Neural crest cell (in vitro differentiated cells): ENCODE measurements at places on chromosomes 13 and 19. TPM values are rescaled to one million over a fixed set of nuclear protein-coding genes. Genes with fewer than 3 reads are reported as not detected.

DNA sequence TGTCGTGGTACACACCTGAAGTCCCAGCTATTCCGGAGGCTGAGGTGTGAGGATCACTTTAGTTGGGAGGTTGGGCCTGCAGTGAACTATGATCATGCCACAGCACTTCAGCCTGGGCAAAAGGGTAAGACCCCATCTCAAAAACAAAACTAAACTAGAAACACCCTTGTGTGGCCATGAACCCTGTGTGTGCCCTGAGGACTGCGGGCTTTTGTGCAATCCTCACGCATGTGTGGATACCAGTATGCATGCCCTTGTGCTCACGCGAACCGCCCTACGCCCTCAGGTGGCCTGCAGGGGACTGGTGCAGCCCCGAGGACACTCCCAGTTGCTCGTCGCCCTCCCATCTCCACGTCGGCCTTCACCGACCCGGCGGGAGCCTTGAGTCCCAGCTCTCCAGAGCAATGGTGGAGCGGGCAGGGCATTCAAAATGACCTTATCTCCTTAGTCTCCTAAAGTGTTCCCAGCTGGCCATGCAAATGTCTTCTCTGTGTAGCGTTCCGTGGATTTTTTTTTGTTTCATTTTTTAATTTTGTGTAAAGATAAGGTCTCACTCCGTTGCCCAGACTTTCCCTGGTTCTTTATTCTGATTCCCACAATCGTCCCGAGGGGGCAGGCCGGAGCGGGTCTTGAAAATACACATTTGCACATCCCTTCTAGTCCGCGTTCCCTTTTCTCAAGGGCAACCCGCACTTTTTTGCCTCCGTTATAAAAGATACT lies 868 bp upstream of the EGLN2 start:
- peak; percentile 54 for DNase-seq
- no peaks in the 10 kb centered on the region for H3K27me3 ChIP-seq
- H3K4me1 ChIP-seq, result peaks cover 35% of the 10 kb centered on the region
- peaks cover 2% of the 10 kb centered on the region for H3K36me3 ChIP-seq
- H3K27ac ChIP-seq, result peak overlapping the region; percentile 86

- H3K27me3 ChIP-seq, result peaks cover 9% of the 10 kb centered on the region
- no peak for DNase-seq
- H3K36me3 ChIP-seq, result no peaks in the 10 kb centered on the region
- no peak overlapping the region for H3K4me3 ChIP-seq
These were observed 12.0 kb downstream of the BCAM start for GRCh38 chr19:44820648-44821609.

DNA sequence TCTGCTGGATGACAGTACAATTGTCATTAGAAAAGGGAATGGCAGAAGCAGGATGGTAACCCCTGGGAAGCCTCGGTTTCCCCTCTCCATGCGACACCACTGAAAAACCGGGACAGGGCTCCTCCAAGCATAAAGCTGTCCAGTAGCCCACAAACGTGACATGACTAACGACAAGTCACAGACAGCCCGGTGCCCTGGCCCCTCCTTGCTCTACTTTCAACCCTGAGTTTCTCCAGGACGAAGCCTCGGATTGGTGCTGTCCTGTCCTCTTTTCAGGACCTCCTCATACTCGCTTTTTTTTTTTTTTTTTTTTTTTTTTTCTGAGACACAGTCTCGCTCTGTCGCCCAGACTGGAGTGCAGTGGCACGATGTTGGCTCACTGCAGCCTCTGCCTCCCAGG lies 16.3 kb downstream of the DPP9 start:
- no peak for DNase-seq
- no peaks in the 10 kb centered on the region for H3K4me1 ChIP-seq
- H3K36me3 ChIP-seq, result no peaks in the 10 kb centered on the region
- H3K27ac ChIP-seq, result no peak overlapping the region

- H3K4me3 ChIP-seq, result no peak overlapping the region
- H3K27me3 ChIP-seq, result no peaks in the 10 kb centered on the region
- H3K36me3 ChIP-seq, result peaks cover 4% of the 10 kb centered on the region
- peaks cover 52% of the 10 kb centered on the region for H3K4me1 ChIP-seq
- H3K27ac ChIP-seq, result peak overlapping the region; percentile 91
These were observed 48.8 kb upstream of the NPAS1 start for GRCh38 chr19:46970815-46971214.

DNA sequence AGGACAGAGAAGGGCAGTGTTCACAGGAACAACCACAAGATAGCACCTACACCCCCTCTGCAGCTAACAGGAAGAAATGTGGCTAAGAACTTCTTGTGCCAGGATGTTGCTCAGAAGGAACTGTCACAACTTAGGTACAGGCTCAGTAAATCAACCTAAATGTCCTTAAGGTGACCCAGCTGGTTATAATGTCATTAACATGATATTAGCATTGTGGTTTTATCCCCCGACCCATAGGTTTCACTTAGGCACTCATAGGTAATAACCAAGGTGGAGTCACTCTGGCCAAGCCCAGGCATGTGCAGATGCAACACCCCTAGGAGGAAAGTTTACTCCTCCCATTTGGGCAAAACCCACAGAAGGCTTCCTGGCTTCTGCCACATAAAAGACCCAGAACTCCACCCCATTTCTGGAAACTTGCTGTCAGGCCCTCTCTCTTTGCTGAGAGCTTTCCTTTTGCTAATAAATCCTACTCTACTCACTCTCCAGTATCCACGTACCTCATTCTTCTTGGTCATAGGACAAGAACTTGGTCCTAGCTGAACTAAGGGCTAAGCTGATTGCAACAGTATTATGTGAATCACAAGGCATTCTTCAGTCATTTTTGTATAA lies 951.3 kb downstream of the SLITRK5 start:
- H3K4me3 ChIP-seq, result no peak overlapping the region
- no peaks in the 10 kb centered on the region for H3K36me3 ChIP-seq
- no peak for DNase-seq
- H3K4me1 ChIP-seq, result no peaks in the 10 kb centered on the region
- H3K27me3 ChIP-seq, result no peaks in the 10 kb centered on the region

DNA sequence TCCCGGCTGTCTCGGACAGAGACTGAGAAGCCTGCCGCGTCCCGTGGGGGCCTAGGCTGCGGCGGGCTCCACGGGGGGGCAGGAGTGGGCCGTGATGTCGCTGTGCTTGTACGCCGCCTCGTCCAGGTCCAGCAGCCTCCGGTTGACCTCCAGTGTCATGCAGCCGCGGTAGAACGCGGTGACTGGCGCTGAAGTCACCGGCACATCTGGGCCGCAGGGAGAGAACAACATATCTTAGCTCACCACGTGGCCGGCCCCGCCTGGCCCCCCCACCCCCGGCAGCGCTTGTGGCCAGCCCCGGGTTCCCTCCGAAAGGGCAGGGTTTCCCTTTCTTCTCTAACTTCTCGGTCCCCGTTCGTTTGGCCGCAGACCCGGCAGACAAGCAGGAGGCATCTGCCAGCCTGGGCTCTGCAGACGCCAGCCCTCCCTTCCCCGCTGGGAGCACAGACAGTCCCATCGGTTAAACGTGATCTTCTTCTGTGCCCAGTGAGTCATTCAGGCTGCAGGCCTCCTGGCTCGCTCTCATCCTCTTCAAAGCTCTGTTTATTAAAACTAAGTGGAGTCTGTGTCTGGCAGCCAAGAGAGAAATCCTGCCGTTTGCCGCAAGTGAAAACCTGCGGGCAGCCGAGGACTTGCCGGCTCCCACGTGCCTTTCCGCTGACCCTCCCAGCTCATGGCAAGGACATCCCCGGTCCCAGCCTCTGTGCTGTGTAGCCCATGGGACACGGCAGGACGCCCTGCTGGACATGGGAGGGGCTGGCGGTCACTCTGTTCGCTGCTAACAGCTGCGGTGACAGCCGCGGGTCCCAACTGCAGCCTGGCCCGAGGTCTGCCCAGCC lies 42.8 kb downstream of the GAS6 start:
- no peak overlapping the region for H3K27ac ChIP-seq
- no peak overlapping the region for H3K4me3 ChIP-seq
- H3K27me3 ChIP-seq, result no peaks in the 10 kb centered on the region
- peaks cover 15% of the 10 kb centered on the region for H3K4me1 ChIP-seq
- no peak for DNase-seq
- no peaks in the 10 kb centered on the region for H3K36me3 ChIP-seq

GRCh38 chr19:39430675-39431593 lies 4.8 kb downstream of the RPS16 start:
- no peak for DNase-seq
- peaks cover 5% of the 10 kb centered on the region for H3K27me3 ChIP-seq
- H3K4me3 ChIP-seq, result peak overlapping the region; percentile 79
- peaks cover 43% of the 10 kb centered on the region for H3K4me1 ChIP-seq
- peak overlapping the region; percentile 35 for H3K27ac ChIP-seq
- H3K36me3 ChIP-seq, result peaks cover 18% of the 10 kb centered on the region

- no peak overlapping the region for H3K27ac ChIP-seq
- H3K27me3 ChIP-seq, result peaks cover 21% of the 10 kb centered on the region
- no peak overlapping the region for H3K4me3 ChIP-seq
These were observed 16.1 kb upstream of the BCL3 start for GRCh38 chr19:44732235-44733014.

GRCh38 chr13:76756451-76756850 lies 129.8 kb downstream of the KCTD12 start:
- peaks cover 9% of the 10 kb centered on the region for H3K4me1 ChIP-seq
- no peaks in the 10 kb centered on the region for H3K36me3 ChIP-seq
- no peaks in the 10 kb centered on the region for H3K27me3 ChIP-seq
- H3K27ac ChIP-seq, result no peak overlapping the region

DNA sequence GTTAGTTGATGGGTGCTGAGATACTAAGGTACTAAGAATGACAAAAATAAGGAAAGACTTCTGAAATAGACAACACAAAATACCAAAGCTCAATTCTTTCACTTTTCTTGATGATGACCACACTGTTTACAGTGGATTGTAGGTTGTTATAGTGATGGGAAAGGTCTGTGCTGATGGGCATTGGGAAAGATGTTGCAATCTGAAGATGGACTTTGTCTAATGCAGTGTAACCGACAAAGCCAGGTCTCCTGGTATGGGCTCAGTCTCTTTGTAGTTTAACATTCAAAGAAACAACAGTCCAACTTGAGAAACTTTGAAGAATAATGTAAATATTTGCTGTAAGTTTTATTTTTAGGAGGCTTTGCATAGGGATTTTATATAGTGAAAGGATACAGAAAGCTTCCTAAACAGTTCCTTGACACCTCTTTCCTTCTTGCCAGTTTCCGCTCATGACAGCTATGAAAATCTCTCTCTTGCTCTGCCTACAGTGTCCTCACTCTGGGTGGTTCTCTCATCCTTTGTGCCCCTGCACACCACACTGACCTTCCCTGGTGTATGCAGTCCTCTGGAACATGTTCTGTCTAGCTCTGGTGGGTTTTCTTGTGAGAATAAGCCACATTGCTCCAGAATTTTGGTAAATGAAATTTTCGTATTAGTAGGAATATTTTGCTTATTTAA lies 172.2 kb downstream of the KCNRG start:
- no peak overlapping the region for H3K27ac ChIP-seq
- H3K27me3 ChIP-seq, result no peaks in the 10 kb centered on the region
- H3K4me3 ChIP-seq, result peak overlapping the region; percentile 73
- no peaks in the 10 kb centered on the region for H3K36me3 ChIP-seq
- no peak for DNase-seq

DNA sequence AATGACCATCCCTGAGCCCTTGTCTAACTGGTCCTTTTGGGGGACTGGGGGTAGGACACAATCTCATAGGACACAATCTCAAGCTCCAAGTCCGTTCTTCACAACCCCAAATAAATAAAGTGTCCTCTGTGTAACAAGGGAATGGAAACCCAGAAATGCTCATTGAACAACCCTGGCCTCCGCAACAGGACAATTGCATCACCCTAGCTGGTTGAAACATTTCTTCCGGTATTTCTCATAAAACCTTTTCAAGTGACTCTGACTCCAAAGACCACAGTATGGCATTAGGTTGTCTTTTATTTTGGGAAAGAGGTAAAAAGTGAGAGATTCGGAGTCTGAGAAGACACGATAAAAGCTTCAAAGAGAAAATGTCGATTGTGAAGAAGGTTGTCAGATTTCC lies 186.6 kb downstream of the ZNF536 start:
- peaks cover 33% of the 10 kb centered on the region for H3K4me1 ChIP-seq
- H3K27ac ChIP-seq, result no peak overlapping the region
- no peaks in the 10 kb centered on the region for H3K36me3 ChIP-seq
- no peak for DNase-seq
- no peak overlapping the region for H3K4me3 ChIP-seq

- no peak overlapping the region for H3K27ac ChIP-seq
- no peaks in the 10 kb centered on the region for H3K36me3 ChIP-seq
- DNase-seq, result no peak
- no peaks in the 10 kb centered on the region for H3K27me3 ChIP-seq
- H3K4me1 ChIP-seq, result no peaks in the 10 kb centered on the region
These were observed 24.4 kb upstream of the MYCBP2 start for GRCh38 chr13:77351315-77351714.

GRCh38 chr19:51124729-51125128 lies at the start of gene SIGLEC9:
Gene SIGLEC9 (plus strand): TSS chr19:51124906. CDS start chr19:51124975, 69 bp downstream.
- H3K4me1 ChIP-seq, result no peaks in the 10 kb centered on the region
- no peak for DNase-seq
- peaks cover 23% of the 10 kb centered on the region for H3K27me3 ChIP-seq
- H3K36me3 ChIP-seq, result no peaks in the 10 kb centered on the region
- H3K4me3 ChIP-seq, result no peak within 1 kb of the TSS

- DNase-seq, result no peak
- no peaks in the 10 kb centered on the region for H3K36me3 ChIP-seq
- peaks cover 21% of the 10 kb centered on the region for H3K27me3 ChIP-seq
- H3K4me3 ChIP-seq, result no peak overlapping the region
These were observed 156.9 kb upstream of the TSHZ3 start for GRCh38 chr19:31506102-31506501.

DNA sequence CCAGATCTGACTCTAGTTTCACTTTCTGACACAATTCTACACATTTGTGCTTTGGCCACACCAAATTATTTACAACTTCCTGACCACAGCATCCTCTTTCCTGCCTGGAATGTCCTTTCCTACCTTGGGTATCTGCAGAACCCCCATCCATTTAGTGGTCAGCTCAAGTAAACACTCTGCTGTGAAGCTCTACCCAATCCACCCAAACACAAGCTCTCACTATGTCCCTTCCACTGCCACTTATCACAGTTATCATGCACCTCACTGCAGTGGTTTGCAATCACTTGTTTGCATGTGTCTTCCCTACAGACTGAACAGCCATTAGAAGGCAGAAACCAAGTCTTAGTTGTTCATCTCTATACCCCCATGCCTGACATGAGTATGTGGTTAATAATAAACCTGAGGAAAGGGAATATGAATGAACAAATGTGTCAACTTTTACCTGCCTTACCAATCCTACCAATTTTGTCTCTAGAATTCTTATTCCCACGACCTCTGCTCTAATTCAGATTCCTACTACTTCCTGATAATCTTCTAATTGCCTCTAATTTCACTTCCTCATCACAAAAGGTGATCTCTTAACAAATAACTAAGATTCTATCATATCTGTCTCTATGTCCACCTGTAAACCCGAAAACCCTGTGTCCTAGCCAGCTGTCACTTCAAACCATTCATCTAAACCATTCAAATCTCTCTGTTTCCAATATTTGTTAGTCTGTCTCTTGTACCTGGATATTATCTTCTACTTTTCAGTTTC lies 25.1 kb downstream of the LNX2 start:
- no peak overlapping the region for H3K27ac ChIP-seq
- no peaks in the 10 kb centered on the region for H3K36me3 ChIP-seq
- DNase-seq, result no peak
- no peak overlapping the region for H3K4me3 ChIP-seq

GRCh38 chr13:20351281-20352022 lies 119.3 kb upstream of the GJB6 start:
- H3K27me3 ChIP-seq, result no peaks in the 10 kb centered on the region
- peaks cover 4% of the 10 kb centered on the region for H3K4me1 ChIP-seq
- no peak overlapping the region for H3K4me3 ChIP-seq
- no peak for DNase-seq
- no peak overlapping the region for H3K27ac ChIP-seq
- H3K36me3 ChIP-seq, result no peaks in the 10 kb centered on the region

KLK8 gene
- total RNA-seq, result not detected in 2 replicates

ZMYM2 gene
- 134 TPM in 2 replicates for total RNA-seq

DEDD2 gene
- total RNA-seq, result 20.6 and 21.5 TPM in 2 replicates

KLK3 gene
- total RNA-seq, result not detected in 2 replicates

RGCC gene
- total RNA-seq, result 1.7 and 2.0 TPM in 2 replicates

RDH8 gene
- not detected in 2 replicates for total RNA-seq

ZNF253 gene
- total RNA-seq, result 37.9 and 41.1 TPM in 2 replicates

C19orf12 gene
- total RNA-seq, result 37.9 and 38.1 TPM in 2 replicates
